ENCODE measurements at places on chromosomes 1 and 21.
A peak's percentile ranks its signal among the peaks of the same experiment; 100 is the strongest.

GRCh38 chr1:186958520-186958919 lies 129.8 kb downstream of the PLA2G4A start:
- peaks cover 10% of the 10 kb centered on the region for H3K36me3 ChIP-seq
- H3K4me3 ChIP-seq = no peak overlapping the region
- H3K27ac ChIP-seq = no peak overlapping the region
- no peaks in the 10 kb centered on the region for H3K27me3 ChIP-seq
- no peaks in the 10 kb centered on the region for H3K4me1 ChIP-seq
- no peak for DNase-seq

DNA sequence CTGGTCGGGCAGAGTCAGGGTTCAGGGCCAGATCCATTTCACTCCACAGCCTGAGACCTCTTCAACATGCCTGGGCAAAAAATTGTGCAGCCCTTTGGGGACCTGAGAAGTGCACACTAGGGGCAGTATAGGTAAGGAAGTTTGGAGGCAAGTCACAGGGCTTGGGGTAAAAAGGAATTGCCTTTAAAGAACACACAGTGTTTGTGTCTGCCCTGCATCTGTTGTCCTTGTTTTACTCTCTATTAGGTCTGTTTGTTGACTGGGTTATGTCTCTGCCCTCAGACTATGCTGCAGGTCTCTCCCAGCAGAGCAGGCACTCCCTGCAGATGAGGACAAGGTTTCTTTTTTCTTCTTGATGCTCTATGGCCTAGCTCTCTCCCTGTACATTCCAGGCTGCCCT lies 22.0 kb downstream of the LDLRAD2 start:
- H3K36me3 ChIP-seq = peaks cover 59% of the 10 kb centered on the region
- no peaks in the 10 kb centered on the region for H3K27me3 ChIP-seq
- no peaks in the 10 kb centered on the region for H3K4me1 ChIP-seq
- no peak overlapping the region for H3K27ac ChIP-seq
- no peak for DNase-seq

DNA sequence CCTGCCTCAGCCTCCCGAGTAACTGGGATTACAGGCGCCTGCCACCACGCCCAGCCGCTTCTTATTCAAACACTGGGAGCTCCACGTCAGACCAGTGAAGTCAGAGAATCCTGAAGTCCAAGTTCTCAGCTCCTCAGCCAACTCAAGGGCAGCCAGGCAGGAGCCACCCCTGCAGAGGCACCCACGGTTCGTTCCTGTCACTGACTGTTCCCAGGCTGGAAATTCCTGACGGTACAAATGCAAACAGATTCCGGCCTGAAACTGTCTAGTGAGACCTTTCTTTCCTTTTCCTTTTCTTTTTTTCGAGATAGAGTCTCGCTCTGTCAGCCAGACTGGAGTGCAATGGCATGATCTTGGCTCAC lies 11.7 kb downstream of the SLC35E2B start:
- peaks cover 8% of the 10 kb centered on the region for H3K36me3 ChIP-seq
- no peak for DNase-seq
- no peak overlapping the region for H3K4me3 ChIP-seq
- H3K27ac ChIP-seq = peak overlapping the region; percentile 39

DNA sequence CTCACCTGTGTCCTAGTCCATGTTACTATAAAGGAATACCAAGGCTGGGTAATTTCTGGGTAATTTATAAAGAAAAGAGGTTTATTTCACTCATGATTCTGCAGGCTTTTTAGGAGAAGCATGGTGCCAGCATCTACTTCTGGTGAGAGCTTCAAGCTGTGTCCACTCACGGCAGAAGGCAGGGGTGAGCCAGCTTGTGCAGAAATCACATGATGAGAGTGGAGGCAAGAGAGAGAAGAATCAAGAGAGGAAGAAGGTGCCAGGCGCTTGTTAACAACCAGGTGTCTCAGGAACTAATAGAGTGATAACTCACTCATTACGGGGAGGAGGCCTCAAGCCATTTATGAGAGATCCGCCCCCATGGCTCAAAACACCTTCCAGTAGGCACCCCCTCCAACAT lies 67.5 kb upstream of the CD34 start:
- H3K4me1 ChIP-seq = no peaks in the 10 kb centered on the region
- no peak for DNase-seq
- no peaks in the 10 kb centered on the region for H3K36me3 ChIP-seq
- H3K27ac ChIP-seq = no peak overlapping the region
- H3K27me3 ChIP-seq = peaks cover 89% of the 10 kb centered on the region

DNA sequence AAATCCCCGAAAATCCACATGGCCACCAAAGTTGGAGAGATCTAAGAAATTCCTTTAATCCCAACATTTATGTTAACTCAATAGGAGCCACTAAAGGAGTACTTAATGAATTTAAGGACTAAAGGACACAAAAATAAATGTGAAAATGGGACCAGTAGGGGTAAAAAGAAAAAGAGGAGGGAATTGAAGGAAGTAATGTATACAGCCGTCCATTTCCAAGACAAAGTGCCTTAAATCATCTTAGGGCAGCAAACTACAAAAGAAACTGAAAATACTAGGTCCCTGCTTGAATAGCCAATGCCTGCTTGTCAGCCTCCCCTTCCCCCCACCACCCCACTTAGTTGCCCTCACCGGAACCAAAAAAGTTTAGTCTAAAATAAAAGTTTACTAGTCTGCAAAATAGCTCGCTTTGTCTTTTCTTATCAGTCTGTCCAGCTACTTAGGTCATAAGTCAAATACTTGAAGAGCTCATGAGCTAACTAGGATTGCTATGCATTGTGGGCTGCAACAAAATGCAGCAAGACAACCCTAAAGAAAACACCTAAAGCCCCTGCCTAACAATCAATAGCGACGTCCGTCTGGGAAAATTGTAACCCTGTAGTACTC lies 66.3 kb upstream of the TLR5 start:
- H3K36me3 ChIP-seq = no peaks in the 10 kb centered on the region
- H3K4me1 ChIP-seq = no peaks in the 10 kb centered on the region
- H3K27ac ChIP-seq = no peak overlapping the region
- DNase-seq = no peak

- no peak overlapping the region for H3K4me3 ChIP-seq
- no peak for DNase-seq
- H3K36me3 ChIP-seq = no peaks in the 10 kb centered on the region
- no peaks in the 10 kb centered on the region for H3K27me3 ChIP-seq
- H3K27ac ChIP-seq = peak overlapping the region; percentile 51
- peaks cover 11% of the 10 kb centered on the region for H3K4me1 ChIP-seq
Measured at GRCh38 chr1:199096591-199096990, 457.8 kb downstream of the PTPRC start.

- no peak for DNase-seq
- no peak overlapping the region for H3K27ac ChIP-seq
- peaks cover 2% of the 10 kb centered on the region for H3K27me3 ChIP-seq
- H3K4me1 ChIP-seq = peaks cover 19% of the 10 kb centered on the region
- no peaks in the 10 kb centered on the region for H3K36me3 ChIP-seq
Measured at GRCh38 chr1:102182603-102183260, 186.0 kb upstream of the OLFM3 start.

- no peak overlapping the region for H3K4me3 ChIP-seq
- no peaks in the 10 kb centered on the region for H3K27me3 ChIP-seq
- no peaks in the 10 kb centered on the region for H3K36me3 ChIP-seq
- H3K4me1 ChIP-seq = no peaks in the 10 kb centered on the region
- no peak overlapping the region for H3K27ac ChIP-seq
Measured at GRCh38 chr1:79959635-79960034, 953.1 kb upstream of the ADGRL4 start.

- H3K36me3 ChIP-seq = peaks cover 4% of the 10 kb centered on the region
- DNase-seq = no peak
- peaks cover 2% of the 10 kb centered on the region for H3K27me3 ChIP-seq
- no peak overlapping the region for H3K27ac ChIP-seq
Measured at GRCh38 chr1:41396084-41396483, 34.9 kb downstream of the FOXO6 start.

DNA sequence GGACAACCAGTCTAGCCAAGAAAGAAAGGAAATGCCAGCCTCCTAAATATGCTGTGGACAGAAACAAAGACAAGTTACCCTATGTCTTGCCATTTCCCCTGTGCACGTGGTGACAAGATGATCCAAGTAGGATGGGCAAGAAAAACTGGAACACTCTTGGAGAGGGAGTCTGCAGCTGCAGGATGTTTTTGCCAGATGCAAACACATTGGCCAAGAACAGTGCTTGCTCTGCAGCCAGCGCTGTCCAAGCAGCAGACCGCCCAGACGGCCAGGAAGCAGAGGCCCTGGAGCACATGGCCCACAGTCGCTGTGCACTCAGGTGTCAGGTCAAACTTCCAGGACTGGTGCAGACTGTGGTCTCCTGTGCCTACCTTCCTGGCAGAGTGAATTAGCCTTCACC lies 189.3 kb downstream of the SLC35F3 start:
- peaks cover 51% of the 10 kb centered on the region for H3K27me3 ChIP-seq
- no peak overlapping the region for H3K4me3 ChIP-seq
- H3K36me3 ChIP-seq = no peaks in the 10 kb centered on the region
- no peak overlapping the region for H3K27ac ChIP-seq
- DNase-seq = no peak

GRCh38 chr21:20249401-20249800 lies 748.8 kb upstream of the NCAM2 start:
- H3K27ac ChIP-seq = no peak overlapping the region
- no peaks in the 10 kb centered on the region for H3K4me1 ChIP-seq
- H3K4me3 ChIP-seq = no peak overlapping the region

GRCh38 chr21:31604591-31605190 lies 54.8 kb upstream of the SOD1 start:
- DNase-seq = peak; percentile 66
- no peak overlapping the region for H3K4me3 ChIP-seq
- H3K4me1 ChIP-seq = no peaks in the 10 kb centered on the region
- no peak overlapping the region for H3K27ac ChIP-seq
- H3K36me3 ChIP-seq = no peaks in the 10 kb centered on the region

- DNase-seq = no peak
- peak overlapping the region; percentile 90 for H3K27ac ChIP-seq
- H3K4me3 ChIP-seq = no peak overlapping the region
- peaks cover 13% of the 10 kb centered on the region for H3K36me3 ChIP-seq
- peaks cover 69% of the 10 kb centered on the region for H3K4me1 ChIP-seq
Measured at GRCh38 chr1:8395433-8395866, 77.5 kb downstream of the SLC45A1 start.

DNA sequence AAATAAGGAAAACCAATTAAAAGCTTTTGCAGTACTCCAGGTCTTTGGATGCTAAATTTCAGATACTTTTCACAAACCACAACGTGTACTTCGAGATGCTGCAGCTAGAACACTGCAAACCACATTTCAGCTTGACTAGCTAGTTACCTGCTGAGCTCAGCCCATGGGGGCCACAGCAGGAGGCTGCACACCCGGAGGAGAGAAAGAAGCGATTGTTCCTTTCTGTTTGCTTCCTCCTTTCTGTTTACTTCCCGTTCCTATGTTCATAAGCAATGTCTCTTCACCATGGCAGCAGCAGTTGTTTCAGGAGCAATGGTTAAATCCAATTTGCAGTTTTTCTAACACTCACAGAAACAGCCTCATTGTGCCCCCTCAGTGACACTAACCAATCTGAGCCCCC lies 225.6 kb upstream of the FGGY start:
- H3K36me3 ChIP-seq = no peaks in the 10 kb centered on the region
- H3K27me3 ChIP-seq = no peaks in the 10 kb centered on the region

DNA sequence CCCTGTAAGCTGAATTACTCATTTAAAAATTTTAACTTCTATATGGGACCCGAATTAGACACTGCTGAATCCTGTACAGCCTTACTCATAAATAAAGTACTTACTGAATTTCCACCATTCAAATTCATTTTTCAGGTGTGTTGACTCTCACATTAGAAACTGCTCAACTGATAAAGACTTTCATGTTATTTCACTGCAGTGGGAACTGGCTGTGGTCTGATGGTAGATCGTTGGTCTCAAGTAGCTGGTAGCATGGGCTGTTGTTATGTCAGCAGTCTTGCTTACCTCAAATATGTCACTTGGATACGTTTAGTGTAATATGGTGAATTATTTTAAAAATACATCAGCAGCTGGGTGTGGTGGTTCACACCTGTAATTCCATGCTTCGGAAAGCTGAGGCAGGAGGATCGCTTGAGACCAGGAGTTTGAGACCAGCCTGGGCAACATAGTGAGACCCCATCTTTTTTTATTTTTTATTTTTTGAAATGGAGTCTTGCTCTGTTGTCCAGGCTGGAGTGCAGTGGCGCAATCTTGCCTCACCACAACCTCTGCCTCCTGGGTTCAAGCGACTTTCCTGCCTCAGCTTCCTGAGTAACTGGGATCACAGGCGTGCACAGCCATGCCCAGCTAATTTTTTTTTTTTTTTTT lies 10.4 kb downstream of the DEGS1 start:
- peaks cover 29% of the 10 kb centered on the region for H3K36me3 ChIP-seq
- H3K4me1 ChIP-seq = peaks cover 3% of the 10 kb centered on the region
- H3K27ac ChIP-seq = no peak overlapping the region
- DNase-seq = no peak
- no peaks in the 10 kb centered on the region for H3K27me3 ChIP-seq

- no peaks in the 10 kb centered on the region for H3K27me3 ChIP-seq
- no peak overlapping the region for H3K4me3 ChIP-seq
- no peak overlapping the region for H3K27ac ChIP-seq
- H3K4me1 ChIP-seq = no peaks in the 10 kb centered on the region
Measured at GRCh38 chr1:152410599-152410998, 3.5 kb downstream of the CRNN start.

GRCh38 chr1:206004826-206005225 lies 1.6 kb upstream of the RAB7B start:
- H3K36me3 ChIP-seq = no peaks in the 10 kb centered on the region
- H3K4me1 ChIP-seq = peaks cover 28% of the 10 kb centered on the region
- peak; percentile 36 for DNase-seq
- H3K27ac ChIP-seq = peak overlapping the region; percentile 52
- H3K27me3 ChIP-seq = no peaks in the 10 kb centered on the region

- no peak overlapping the region for H3K27ac ChIP-seq
- no peaks in the 10 kb centered on the region for H3K36me3 ChIP-seq
- no peaks in the 10 kb centered on the region for H3K27me3 ChIP-seq
- no peak for DNase-seq
- H3K4me1 ChIP-seq = no peaks in the 10 kb centered on the region
Measured at GRCh38 chr1:151501474-151501873, 9.7 kb upstream of the CGN start.

GRCh38 chr1:185980891-185981290 lies 246.7 kb downstream of the HMCN1 start:
- H3K4me1 ChIP-seq = no peaks in the 10 kb centered on the region
- no peak for DNase-seq
- no peak overlapping the region for H3K4me3 ChIP-seq
- peaks cover 5% of the 10 kb centered on the region for H3K36me3 ChIP-seq
- no peaks in the 10 kb centered on the region for H3K27me3 ChIP-seq

DNA sequence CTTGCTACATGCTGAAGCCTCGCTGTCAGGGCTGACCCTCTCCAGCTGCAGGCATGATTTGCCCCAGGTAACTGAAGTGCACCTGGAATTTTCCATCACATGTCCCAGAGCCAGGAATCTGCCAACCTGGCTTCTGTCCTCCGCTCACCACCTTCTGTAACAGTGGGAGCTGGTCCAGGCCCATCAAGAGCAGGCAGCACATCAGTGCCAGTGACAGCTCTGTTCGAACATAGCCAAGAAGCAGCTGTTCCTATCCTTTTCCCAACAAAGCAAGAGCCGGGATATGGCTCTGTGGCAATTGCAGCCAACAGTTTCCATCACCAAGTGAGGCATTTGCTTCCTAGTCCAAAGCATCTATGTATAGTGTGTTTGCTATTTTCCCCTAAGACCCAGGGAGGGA lies 42.2 kb upstream of the KANK4 start:
- H3K27ac ChIP-seq = no peak overlapping the region
- no peak for DNase-seq
- H3K4me3 ChIP-seq = no peak overlapping the region
- no peaks in the 10 kb centered on the region for H3K36me3 ChIP-seq
- H3K4me1 ChIP-seq = peaks cover 11% of the 10 kb centered on the region
- H3K27me3 ChIP-seq = no peaks in the 10 kb centered on the region

Measured in mesothelial cell of epicardium (in vitro differentiated cells).